ENCODE measurements at places on chromosomes 12 and 14.

GRCh38 chr12:111395336-111396187 lies 10.2 kb upstream of the SH2B3 start:
- no peak for DNase-seq

GRCh38 chr14:90924621-90925340 lies 108.6 kb upstream of the TTC7B start:
- no peak for DNase-seq

DNA sequence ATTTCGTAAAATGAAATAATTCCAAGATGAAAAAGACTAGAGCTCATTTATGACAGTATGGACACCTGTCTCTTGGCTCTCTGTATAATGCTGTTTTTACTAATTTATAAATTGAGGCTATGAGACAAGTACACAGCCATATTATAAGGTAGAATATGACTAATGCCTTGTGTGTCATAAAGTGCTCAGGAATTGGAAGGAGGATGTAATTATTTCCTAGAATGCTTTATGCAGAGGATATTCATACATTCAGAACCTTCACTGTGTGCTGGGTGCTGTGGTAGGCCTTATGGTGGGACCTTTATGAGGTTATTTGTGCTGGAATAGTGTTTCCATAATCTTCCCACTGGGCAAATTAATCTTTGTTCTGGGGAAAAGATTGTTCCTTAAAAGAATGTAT lies 13.3 kb downstream of the PCNX1 start:
- DNase-seq = no peak

GRCh38 chr14:57692671-57693070 lies 173.2 kb downstream of the SLC35F4 start:
- no peak for DNase-seq

- DNase-seq = no peak
Observed at GRCh38 chr14:51784466-51784865, 75.9 kb upstream of the GNG2 start.

DNA sequence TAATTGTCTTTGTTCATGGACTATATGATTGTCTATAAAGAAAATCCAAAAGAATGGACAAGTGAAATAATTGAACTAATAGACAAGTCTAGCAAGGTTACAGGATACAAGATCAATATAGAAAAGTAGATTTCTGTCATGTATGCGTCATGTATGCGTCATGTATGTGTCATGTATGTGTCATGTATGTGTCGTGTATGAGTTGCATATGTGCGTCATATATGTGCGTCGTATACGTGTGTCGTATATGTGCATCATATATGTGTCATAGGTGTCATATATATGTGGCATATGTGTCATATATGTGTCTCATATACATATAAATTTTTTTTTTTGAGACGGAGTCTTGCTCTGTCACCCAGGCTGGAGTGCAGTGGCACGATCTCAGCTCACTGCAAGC lies 516.8 kb downstream of the NOVA1 start:
- no peak for DNase-seq

DNA sequence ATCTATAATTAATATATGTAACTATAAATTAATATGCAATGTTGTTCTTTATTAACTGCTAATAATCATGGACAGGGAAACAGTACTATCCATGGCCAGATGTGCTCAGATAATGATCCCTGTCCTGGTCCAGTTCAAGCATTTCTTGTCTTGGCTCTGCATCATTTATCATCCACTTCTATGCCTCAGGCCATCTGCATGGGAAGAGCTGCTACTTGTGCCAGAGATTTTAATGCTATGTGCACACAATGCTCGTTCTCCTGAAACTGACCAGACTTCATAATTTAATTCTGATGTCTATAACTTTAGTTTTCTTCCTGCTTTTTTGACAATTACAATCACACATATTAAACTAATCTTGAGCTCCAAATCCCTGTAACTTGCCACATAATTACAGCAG lies 11.2 kb upstream of the TMX1 start:
- no peak for DNase-seq

GRCh38 chr12:77923882-77924281 lies 93.2 kb downstream of the NAV3 start:
- DNase-seq = no peak

GRCh38 chr12:118984161-118984943 lies 3.0 kb downstream of the SRRM4 start:
- DNase-seq = no peak

GRCh38 chr12:43736927-43737440 lies 21.6 kb downstream of the PUS7L start:
- DNase-seq = no peak

DNA sequence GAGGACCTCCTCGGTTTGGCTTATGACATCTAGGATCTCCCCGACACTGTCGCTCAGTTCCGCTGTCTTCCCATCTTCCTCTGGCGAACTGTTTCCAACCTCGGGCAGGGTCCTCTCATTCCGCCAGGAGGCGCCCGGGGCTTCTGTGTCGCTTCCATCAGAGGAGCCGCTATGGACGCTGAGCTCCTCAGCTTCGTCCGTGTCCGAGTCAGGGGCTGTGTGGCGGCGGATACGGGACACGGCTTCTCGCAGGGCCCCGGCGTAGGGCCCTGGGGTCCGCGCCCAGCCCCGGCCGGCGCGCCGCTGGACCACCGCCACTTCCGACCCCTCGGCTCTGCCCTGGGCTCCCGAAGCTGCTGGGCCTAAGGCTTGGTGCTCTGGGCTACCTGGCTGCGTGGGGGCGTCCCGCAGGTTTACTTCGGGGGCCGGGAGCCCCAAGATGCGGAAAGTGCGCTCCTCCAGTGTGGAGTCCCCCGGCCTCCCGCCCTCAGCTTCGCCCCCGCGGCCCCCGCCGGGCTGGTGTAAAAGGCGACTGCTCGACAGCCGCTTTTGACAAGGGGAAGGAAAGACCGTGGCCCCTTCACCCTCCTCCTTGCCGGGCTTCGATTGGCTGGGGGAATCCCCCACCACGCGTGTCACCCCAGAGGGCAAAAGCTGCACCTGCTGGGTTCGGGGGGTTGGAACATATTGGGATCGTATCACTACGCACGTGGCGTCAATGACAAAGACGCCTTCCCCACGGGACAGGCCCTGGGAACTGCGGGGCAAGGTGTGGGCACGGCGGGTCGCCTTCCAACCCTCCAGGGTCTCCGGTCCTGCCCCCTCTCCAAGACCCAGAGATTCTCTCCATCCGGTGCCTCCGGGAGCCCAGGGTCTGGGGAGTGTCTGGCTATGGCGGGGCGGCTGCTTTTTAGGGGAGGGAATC lies 2.1 kb downstream of the DDN start:
- no peak for DNase-seq

DNA sequence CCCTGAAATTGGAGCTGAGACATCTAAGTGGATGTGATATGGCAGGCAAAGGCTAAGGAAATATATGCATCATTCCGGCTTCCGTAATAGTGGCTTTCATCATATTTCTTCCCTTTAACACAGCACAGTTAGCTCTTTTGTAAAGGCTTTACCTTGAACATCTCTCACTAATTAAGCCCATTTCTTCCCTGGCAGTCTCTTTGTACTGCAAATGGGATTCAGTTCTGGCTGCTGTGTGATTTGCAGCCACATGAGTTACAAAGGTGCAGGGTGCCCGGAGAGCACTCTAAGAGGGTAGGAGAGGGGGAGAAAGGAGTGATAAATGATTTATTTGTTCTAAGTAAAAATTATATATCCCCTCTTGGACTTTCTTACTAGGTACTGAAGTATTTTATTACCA lies 232.1 kb upstream of the CCDC196 start:
- no peak for DNase-seq

DNA sequence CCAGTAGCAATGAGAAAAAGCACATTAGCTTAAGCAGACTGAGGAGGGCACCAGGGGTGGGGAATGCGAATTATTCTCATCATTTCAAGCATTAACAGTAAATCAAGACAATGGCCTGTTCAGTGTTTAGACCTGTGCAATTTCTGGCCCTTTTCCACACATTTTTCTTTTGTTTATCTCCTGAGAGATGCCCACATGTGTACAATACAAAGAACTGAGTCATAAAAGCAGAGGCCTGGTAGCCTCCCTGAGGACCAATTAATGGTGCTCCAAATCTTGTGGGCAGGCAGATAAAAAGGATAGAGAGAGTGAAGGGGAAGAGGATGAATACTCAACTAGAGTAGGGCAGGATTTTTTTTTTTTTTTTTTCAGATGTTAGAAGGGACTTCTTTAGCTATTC lies 480.8 kb downstream of the RERGL start:
- DNase-seq = peak; percentile 28

DNA sequence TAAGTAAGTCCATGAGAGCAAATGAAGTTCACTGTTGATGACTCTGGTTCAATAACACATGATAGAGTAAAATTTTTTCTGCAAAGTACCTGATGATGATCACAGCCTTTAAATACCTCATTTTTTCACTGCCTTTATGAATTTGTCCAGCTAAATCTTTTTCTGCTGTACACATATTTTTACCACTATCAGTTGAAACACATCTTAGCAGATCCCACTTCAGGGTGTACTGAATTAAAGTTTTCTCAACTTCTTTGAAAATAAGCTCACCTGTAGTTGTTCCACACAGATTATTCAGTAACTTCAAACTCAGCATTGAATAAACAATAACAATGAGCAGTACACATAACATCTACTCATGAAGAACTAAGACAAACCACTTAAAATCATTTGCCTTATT lies 385.9 kb downstream of the NELL2 start:
- no peak for DNase-seq

DNA sequence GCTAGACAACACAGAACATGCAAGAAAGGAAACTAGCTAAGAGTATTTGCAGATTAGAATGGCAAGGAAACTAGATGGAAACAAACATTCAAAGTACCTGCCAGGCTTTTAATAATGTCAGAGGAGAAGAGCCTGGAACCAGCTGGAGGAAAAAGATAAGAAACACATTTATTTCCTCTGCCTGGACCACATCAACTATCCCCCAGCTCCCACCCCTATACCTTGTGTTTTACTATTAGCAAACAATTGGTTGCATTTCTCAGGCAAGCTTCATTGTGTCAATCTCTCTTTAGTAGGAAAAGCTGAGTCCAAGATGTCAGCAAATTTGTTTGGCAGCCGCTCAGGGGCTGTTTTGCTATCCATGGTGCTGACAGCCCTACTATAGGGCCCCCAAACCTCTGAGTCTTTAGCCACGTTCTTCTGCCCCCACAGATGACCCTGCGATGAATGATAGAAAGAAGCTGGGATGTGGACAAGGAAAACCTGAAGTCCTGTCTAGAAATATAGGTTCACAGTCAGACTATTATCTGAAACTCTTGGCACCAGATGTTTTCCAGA lies 11.6 kb upstream of the SYNDIG1L start:
- DNase-seq = no peak

GRCh38 chr12:126107659-126108058 lies 1042.4 kb downstream of the AACS start:
- DNase-seq = no peak

DNA sequence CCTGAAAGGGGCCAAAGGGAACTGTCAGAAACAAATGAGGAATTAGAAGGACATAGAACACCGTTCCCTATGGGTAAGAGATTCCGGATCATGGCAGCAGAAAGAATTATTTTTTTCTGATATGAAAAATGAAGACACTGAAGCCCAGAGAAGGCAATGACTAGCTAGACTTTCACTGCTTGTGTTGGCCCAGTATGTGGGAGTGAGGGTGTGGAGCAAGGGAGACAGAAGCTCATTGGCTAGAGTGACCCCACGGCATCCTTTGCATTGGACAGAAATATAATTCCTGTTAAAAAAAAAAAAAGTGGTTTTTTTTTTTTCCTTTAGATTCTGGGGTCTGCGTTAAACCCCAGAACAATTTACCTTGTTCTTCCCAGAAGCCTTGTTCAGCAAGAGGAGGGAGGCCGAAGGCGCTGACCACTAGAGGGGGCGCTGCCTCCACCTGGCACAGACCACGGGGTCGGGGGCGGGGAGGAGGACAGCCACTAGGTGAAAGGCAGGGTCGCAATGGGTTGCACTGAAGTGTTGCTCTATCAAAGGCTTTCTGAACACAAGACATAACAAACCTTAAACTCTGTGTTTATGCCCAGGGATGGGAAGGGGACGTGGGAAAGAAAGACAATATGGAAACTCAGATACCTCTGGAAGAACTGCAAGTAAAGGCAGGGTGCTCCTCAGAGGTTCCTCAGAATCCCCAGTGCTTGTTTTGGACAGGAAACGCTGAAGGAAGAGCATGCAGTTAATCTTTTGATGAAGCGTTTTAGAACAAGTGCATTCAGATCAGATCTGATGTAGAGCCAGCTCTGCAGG lies 156.8 kb downstream of the KCNA5 start:
- DNase-seq = no peak

GRCh38 chr12:32507942-32508320 lies 108.6 kb downstream of the FGD4 start:
- no peak for DNase-seq

GRCh38 chr14:46885566-46885965 lies 234.0 kb upstream of the RPL10L start:
- DNase-seq = no peak

DNA sequence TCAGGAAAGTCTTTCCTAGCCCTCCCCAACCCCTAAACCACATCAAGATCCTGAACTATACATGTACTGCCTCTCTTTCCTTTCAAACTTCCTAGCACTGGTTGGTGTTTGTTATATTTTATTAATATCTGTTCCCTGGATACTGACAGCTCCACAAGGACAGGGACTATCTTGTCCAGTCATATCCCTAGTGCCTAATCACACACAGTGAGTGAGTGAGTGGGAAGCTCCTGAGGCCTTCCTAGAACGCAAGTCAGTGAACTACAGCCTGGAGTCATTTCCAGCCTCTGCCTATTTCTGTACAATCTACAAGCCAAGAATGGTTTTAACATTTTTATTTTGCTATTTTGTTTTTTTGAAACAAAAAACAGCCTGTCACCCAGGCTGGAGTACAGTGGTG lies 7.5 kb upstream of the ACTR6 start:
- no peak for DNase-seq

GRCh38 chr14:101849125-101849524 lies 87.6 kb downstream of the PPP2R5C start:
- DNase-seq = no peak

DNA sequence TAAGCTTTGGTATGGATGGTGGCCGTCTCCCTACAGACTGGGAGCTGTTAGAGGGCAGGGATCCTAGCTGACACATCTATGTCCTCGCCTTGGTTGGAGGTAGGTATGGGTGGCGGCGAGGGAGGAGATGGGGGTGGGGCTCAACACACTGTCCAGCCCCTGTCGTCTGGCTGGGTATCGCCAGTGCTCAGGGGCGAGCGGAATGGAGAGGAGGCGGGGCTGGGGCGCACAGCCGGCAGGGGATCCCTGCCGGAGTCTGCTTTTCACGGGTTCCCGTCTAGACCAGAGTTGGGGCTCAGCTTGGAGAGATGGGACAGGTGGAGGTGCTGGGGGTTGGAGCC lies 16.1 kb downstream of the TAMALIN start:
- DNase-seq = no peak
